Endodermal cell (in vitro differentiated cells): ENCODE measurements at places on chromosomes 2 and 18. TPM values are rescaled to one million over a fixed set of nuclear protein-coding genes. Genes with fewer than 3 reads are reported as not detected.

NLRC4 gene
- not detected in 2 replicates for total RNA-seq

MYL1 gene
- total RNA-seq = not detected in 2 replicates

UGT1A7 gene
- total RNA-seq = not detected in 3 replicates

SPHKAP gene
- total RNA-seq = not detected in 2 replicates

LRP1B gene
- 0.43 and 0.79 TPM in 2 replicates for total RNA-seq

FHL2 gene
- 11.1 and 13.3 TPM in 2 replicates for total RNA-seq

SERPINB12 gene
- not detected in 3 replicates for total RNA-seq

IL1F10 gene
- total RNA-seq = not detected in 2 replicates

TRABD2A gene
- total RNA-seq = 4.3 and 4.8 TPM in 2 replicates

FOXI3 gene
- 2.6 and 2.8 TPM in 2 replicates for total RNA-seq

KCNK3 gene
- not detected in 3 replicates for total RNA-seq

KIF5C gene
- total RNA-seq = 39.1 to 50.1 TPM (median 39.7 TPM) in 3 replicates

SCYGR6 gene
- not detected in 3 replicates for total RNA-seq

LRATD1 gene
- 2.1 to 9.9 TPM (median 2.6 TPM) in 3 replicates for total RNA-seq

CRYBA2 gene
- 1.3 to 2.6 TPM (median 1.4 TPM) in 3 replicates for total RNA-seq

POTEC gene
- not detected in 2 replicates for total RNA-seq

PELI1 gene
- 160 and 178 TPM in 2 replicates for total RNA-seq

PUS10 gene
- total RNA-seq = 5.0 to 8.0 TPM (median 6.1 TPM) in 3 replicates

DSG4 gene
- not detected in 3 replicates for total RNA-seq

INHBB gene
- not detected in 3 replicates for total RNA-seq

COL3A1 gene
- total RNA-seq = not detected in 2 replicates

PLGLB2 gene
- total RNA-seq = 0.15 TPM in 1 of 3 replicates, not detected in the others

ABCG8 gene
- not detected in 2 replicates for total RNA-seq

ACTG2 gene
- total RNA-seq = 1.5 to 2.3 TPM (median 1.9 TPM) in 3 replicates

GKN1 gene
- not detected in 3 replicates for total RNA-seq

CCNT2 gene
- 50.6 to 56.5 TPM (median 51.4 TPM) in 3 replicates for total RNA-seq

SERPINB7 gene
- not detected in 3 replicates for total RNA-seq

TFCP2L1 gene
- total RNA-seq = 3.0 and 4.3 TPM in 2 replicates

RFTN2 gene
- total RNA-seq = 0.47 to 1.1 TPM (median 0.55 TPM) in 3 replicates

RRM2 gene
- total RNA-seq = 151 and 157 TPM in 2 replicates

TEX44 gene
- total RNA-seq = not detected in 3 replicates

HOXD13 gene
- 0.09 and 0.11 TPM in 2 replicates for total RNA-seq

CABYR gene
- 10.0 to 11.8 TPM (median 10.7 TPM) in 3 replicates for total RNA-seq

METTL8 gene
- 33.2 and 33.6 TPM in 2 replicates for total RNA-seq

OTOS gene
- total RNA-seq = not detected in 2 replicates

CAPN14 gene
- total RNA-seq = 0.21 to 0.40 TPM (median 0.36 TPM) in 3 replicates

FTCDNL1 gene
- total RNA-seq = 1.2 to 2.0 TPM (median 1.5 TPM) in 3 replicates

CPLX4 gene
- total RNA-seq = not detected in 2 replicates

MC2R gene
- total RNA-seq = not detected in 3 replicates

UGT1A4 gene
- not detected in 3 replicates for total RNA-seq

ABCG5 gene
- not detected in 3 replicates for total RNA-seq

CTIF gene
- total RNA-seq = 23.5 and 41.6 TPM in 2 replicates

NFATC1 gene
- total RNA-seq = 21.7 to 23.4 TPM (median 23.0 TPM) in 3 replicates

MTHFD2 gene
- 77.4 and 81.6 TPM in 2 replicates for total RNA-seq

SLC9A4 gene
- 0.05 and 0.07 TPM in 2 replicates for total RNA-seq

MC5R gene
- total RNA-seq = 0.24 TPM in 1 of 2 replicates, not detected in the other

DNAJC10 gene
- 144 to 232 TPM (median 232 TPM) in 3 replicates for total RNA-seq

C2orf80 gene
- not detected in 3 replicates for total RNA-seq

PDCD1 gene
- total RNA-seq = 0.20 and 0.23 TPM in 2 replicates

TLX2 gene
- 0.14 and 0.22 TPM in 2 replicates for total RNA-seq

C18orf54 gene
- total RNA-seq = 17.8 and 18.0 TPM in 2 replicates

ZAP70 gene
- total RNA-seq = 8.3 to 13.4 TPM (median 9.0 TPM) in 3 replicates

SERPINB3 gene
- total RNA-seq = 0.25 TPM in 1 of 2 replicates, not detected in the other

PROM2 gene
- 1.8 to 2.4 TPM (median 2.3 TPM) in 3 replicates for total RNA-seq

IL37 gene
- not detected in 2 replicates for total RNA-seq

ASAP2 gene
- 7.6 and 11.8 TPM in 2 replicates for total RNA-seq

ANKRD53 gene
- total RNA-seq = 0.52 and 0.97 TPM in 2 replicates

ZNF521 gene
- total RNA-seq = 21.4 to 39.5 TPM (median 26.0 TPM) in 3 replicates
